ENCODE measurements at places on chromosomes 6 and 20.

DNA sequence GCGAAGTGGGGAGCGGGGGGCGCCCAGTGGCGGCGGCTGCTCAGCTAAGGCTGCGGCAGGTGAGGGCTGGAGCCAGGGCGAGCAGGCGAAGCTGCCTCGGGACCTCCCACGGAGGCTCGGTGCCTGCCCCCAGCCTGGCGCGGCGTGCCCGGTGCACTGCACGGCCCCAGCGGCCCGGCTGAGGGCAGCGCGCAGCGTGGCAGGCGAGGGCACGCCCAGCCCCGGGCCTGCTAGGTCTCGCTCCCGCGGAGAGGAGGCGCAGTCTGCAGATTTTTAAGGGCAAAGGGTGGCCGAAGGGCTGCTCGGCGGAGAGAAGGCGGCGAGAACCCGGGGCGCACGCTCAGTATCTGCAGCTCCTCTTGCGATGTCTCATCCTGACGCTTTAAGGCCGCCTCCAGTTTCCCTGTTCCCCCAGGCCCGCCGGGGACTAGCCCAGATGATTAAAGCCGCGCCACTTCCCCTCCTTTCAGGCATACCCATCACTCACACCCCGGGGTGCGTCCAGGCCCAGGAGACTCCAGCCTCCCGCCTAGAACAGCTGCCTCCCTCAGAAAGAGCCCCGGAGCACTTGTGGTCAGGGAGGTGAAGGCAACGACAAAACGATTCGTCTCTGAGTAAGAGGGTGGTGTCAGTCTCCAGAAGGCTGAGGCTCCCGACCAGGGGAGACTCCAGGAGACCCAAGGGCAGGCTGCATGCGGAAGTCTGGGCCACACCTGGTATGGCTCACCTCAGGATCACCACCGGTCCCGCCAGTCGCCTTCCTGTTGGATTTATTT is at the start of gene FERMT1:
TSS of gene FERMT1 (minus strand) at position 158 of the 776 bp plus-strand sequence. CDS start 3,476 bp downstream, outside the sequence.
- peak; percentile 30 for DNase-seq

DNA sequence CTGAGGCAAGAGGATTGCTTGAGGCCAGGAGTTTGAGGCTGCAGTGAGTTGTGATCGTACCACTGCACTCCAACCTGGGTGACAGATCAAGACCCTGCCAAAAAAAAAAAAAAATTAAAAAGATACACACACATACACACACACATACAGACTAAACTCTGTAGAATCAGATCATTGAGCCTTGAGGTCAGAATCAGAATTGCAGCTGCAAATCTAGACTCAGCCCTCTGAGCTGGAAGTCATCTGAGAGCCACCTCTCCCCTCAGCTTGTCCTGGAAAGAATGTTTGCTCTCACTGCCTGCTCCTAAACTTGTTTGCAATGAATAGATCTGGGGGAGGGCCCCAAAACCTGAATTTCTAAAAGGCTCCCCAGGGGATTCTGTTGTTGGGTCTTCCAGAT is 41.4 kb upstream of the ANGPT4 start:
- no peak for DNase-seq

GRCh38 chr6:125316621-125317020 is 14.9 kb upstream of the HDDC2 start:
- DNase-seq, result no peak

GRCh38 chr6:138007014-138007472 is 100.2 kb downstream of the PERP start:
- peak; percentile 7 for DNase-seq

DNA sequence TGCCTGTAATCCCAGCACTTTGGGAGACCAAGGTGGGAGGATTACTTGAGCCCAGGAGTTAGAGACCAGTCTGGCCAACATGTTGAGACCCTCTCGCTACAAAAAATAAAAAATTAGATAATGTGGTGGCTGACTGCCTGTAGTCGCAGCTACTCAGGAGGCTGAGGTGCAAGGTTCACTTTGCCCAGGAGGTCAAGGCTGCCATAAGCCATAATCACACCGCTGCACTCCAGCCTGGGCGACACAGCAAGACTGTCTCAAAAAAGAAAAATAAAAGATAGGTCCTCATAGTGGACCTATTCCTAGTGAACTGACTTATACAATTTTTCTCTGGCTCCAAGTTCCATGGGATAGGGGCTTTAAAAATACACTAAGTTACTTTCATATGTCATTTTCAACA is 41.9 kb downstream of the MRS2 start:
- no peak for DNase-seq

GRCh38 chr6:120077489-120077888 is 727.9 kb upstream of the MAN1A1 start:
- no peak for DNase-seq

- DNase-seq, result no peak
Observed at GRCh38 chr6:155195903-155196302, 67.9 kb upstream of the CLDN20 start.

- no peak for DNase-seq
Observed at GRCh38 chr6:101402622-101403031, 9.1 kb downstream of the GRIK2 start.

GRCh38 chr6:56807326-56807988 is 147.4 kb upstream of the BEND6 start:
- no peak for DNase-seq

GRCh38 chr6:62217866-62218265 is 68.2 kb downstream of the KHDRBS2 start:
- DNase-seq, result no peak

- no peak for DNase-seq
Observed at GRCh38 chr20:48094944-48095343, 309.7 kb upstream of the SULF2 start.

- no peak for DNase-seq
Observed at GRCh38 chr20:20366551-20366875, 1.4 kb upstream of the INSM1 start.

GRCh38 chr6:14035874-14036273 is 81.7 kb upstream of the CD83 start:
- no peak for DNase-seq

DNA sequence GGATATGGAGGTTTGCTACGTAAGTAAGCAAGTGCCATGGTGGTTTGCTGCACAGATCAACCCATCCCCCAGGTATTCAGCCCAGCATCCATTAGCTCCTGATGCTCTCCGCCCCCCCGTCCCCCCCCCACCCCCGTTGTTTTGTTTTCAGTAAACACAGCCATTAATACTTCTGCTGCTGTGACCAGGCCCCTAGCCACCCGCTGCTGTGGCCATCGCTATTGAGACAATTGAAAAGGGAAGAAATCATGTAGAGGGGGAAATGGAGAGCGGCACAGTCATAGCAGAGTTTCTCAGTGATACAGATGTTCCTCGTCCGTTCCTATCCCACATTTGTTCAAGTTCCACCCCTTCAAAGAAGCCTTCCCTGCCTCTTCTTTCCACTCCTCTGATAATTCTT is 24.9 kb downstream of the SLC35D3 start:
- DNase-seq, result no peak

DNA sequence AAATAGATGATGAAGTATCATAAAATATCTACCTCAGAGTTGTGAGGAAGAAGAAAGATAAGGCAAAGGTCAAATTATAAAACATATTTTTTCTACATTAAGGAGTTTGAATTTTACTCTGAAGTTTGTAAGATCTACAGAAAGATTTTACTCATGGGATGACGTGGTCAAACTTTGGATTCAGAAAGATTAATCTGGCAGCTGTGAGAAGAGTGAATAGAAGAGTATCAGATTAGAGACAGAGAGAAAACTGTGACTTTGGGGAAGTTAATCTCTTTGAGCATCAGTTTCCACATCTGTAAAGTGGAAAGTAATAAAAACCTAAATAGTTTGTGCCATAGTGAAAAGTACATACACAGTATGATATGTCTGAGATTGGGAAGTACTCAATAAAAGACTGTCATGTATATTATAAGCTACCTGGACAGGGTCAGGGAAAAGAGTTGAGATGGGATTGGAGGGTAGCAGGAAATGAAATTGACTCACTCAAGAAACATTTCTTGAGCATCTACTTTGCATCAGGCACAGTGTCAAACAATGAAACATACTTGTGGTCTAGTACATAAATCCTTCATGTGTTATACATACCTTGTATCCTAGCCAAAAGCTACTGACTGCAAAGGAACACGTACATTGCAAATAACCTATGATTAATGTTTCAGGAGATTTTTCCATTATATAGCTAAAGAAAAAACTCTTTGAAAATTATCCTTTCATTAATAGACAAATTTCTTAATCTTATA is 222.1 kb downstream of the TMEM200A start:
- DNase-seq, result no peak

- DNase-seq, result no peak
Observed at GRCh38 chr6:111773501-111774345, 99.5 kb downstream of the FYN start.

DNA sequence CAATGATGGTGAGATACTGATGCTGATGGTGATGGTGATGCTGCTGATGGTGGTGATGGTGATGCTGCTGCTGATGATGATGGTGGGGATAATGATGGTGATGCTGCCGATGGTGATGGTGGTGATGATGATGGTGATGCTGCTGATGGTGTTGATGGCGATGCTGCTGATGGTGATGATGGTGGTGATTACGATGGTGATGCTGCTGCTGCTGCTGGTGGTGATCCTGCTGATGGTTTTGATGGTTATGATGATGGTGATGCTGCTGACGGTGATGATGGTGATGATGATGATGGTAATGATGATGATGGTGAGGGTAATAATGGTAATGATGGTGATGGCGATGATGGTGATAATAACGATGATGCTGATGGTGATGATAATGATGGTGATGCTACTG is 50.0 kb downstream of the ARHGAP40 start:
- no peak for DNase-seq

DNA sequence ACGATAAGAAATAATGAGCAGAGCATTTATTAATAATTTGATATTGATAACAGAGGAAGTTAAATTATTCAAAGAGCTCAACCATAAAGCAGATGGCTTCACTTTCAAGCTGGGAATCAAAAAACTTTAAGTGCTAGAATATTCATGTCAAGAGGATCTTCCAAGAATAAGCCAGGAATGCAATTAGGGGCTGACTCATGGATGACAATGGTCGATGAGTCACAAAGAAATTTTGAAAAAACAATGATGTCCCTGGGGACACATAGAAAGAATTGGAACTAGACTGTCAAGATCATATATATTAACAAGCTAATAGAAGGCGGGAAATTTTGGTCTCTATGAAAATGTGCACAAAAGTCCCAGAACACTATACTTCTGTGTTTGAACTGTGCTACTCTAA is 304.1 kb downstream of the LAMA2 start:
- no peak for DNase-seq

DNA sequence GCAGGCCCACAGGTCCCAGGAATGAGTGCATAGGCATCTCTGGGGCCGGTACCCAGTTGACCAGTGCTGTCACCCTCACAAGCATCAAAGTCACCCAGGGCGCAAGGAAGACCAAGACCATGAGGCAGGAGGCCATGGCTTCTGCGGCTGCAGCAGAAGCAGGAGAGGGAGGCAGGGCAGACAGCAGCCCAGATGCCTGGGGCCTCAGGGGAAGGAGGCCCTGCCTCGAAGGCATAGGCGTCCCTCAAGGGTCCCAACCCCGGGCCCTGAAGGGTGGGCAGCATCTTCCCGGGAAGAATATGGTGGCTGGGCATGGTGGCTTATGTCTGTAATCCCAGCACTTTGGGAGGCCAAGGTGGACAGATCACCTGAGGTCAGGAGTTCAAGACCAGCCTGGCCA is 3.0 kb downstream of the FAM209A start:
- no peak for DNase-seq

GRCh38 chr6:69761853-69762252 is 35.0 kb downstream of the LMBRD1 start:
- DNase-seq, result no peak

DNA sequence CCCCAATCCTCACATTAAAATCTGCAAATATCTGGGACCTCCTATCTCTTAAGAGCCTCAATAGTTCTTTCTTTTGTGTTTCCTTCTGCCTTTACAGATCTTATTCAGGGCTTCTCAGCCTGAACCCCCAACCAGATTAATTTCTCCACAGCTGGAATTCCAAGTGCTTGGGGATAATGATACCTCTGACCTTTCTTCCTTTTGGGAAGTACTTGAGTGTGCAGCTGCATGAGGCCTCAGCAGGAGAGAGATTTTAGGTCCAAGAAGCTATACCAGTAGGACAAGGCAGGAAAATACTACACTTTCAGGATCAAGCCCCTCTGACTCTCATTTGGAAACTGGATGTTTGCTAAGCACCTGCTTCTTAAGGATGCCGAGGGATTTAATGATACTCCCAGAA is 2.6 kb downstream of the PHF20 start:
- no peak for DNase-seq

- DNase-seq, result peak; percentile 73
Observed at GRCh38 chr6:12012558-12013306, 620 bp downstream of the HIVEP1 start.

DNA sequence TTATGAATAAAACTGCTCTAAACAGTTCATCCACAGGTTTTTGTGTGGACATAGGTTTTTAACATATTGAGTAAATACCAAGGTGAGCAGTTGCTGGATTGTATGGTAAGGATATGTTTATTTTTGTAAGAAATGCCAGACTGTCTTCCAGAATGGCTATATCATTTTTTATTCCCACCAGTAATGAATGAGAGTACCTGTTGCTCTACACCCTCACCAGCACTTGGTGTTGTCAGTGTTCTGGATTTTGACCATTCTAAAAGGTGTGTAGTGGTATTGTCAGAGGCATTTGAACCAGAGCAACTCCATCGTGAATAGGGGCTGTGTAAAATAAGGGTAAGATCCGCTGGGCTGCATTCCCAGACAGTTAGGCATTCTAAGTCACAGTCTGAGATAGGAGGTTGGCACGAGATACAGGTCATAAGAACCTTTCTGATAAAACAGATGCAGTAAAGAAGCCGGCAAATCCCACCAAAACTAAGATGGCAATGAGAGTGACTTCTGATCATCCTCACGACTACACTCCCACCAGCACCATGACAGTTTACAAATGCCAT is 12.9 kb upstream of the NT5E start:
- DNase-seq, result no peak

- no peak for DNase-seq
Observed at GRCh38 chr20:17985388-17986018, 16.7 kb downstream of the MGME1 start.

DNA sequence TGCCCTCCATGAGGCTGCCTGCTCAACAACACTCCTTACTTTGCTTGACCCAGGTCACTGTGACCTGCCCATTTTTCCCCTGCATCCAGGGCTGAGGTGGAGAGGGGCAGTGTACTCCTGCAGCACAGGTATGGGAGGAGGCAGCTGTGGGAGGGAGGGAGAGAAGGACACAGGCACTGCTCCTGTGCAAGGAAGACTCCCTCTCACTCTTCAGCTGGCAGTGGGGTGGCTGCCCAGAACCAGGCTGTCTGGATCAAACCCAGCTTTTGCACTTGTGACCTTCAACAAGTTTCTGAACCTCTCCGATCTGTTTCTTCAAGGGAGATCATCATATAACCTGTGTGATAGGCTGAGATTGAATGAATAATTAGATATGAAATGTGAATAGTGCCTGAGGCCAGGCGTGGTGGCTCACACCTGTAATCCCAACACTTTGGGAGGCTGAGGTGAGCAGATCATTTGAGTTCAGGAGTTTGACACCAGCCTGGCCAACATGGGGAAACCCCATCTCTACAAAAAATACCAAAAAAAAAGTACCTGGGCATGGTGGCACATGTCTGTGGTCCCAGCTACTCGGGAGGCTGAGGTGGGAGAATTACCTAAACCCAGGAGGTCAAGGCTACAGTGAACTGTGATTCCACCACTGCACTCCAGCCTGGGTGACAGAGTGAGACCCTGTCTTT is 14.1 kb downstream of the TGIF2 start:
- DNase-seq, result no peak

GRCh38 chr20:48667481-48667880 is 160.3 kb downstream of the PREX1 start:
- DNase-seq, result no peak

Data from stimulated activated CD4-positive, alpha-beta T cell treated with anti-CD3 and anti-CD28 coated beads, TNF-alpha, amount 100 ng/mL, for 48 hours (primary cell).